ENCODE measurements at places on chromosomes 2 and 18. TPM values are rescaled to one million over a fixed set of nuclear protein-coding genes. Genes with fewer than 3 reads are reported as not detected.

TRABD2A gene
- total RNA-seq = 8.9 TPM

TUBA4B gene
- total RNA-seq = not detected

DNAJB2 gene
- total RNA-seq = 125 TPM

REG3A gene
- not detected for total RNA-seq

DTNA gene
- total RNA-seq = 39.8 TPM

SPAG16 gene
- 19.1 TPM for total RNA-seq

ITGA6 gene
- total RNA-seq = 2.8 TPM

EMILIN1 gene
- 319 TPM for total RNA-seq

FAM110C gene
- under 0.01 TPM for total RNA-seq

CCBE1 gene
- total RNA-seq = 31.9 TPM

XIRP2 gene
- under 0.01 TPM for total RNA-seq

MFSD2B gene
- total RNA-seq = 0.08 TPM

BABAM2 gene
- total RNA-seq = 14.2 TPM

SLC14A1 gene
- total RNA-seq = 225 TPM

ABCG5 gene
- not detected for total RNA-seq

CERS6 gene
- 9.0 TPM for total RNA-seq

DLGAP1 gene
- total RNA-seq = 2.9 TPM

FRZB gene
- total RNA-seq = not detected

SERPINB11 gene
- total RNA-seq = 0.12 TPM

PLCL1 gene
- 2.5 TPM for total RNA-seq

CTDP1 gene
- 21.9 TPM for total RNA-seq

AQP12B gene
- total RNA-seq = not detected

STPG4 gene
- total RNA-seq = 0.23 TPM

SGPP2 gene
- total RNA-seq = not detected

CABYR gene
- total RNA-seq = 2.0 TPM

DPP10 gene
- not detected for total RNA-seq

OR6B2 gene
- not detected for total RNA-seq

GPAT2 gene
- total RNA-seq = 12.7 TPM

RND3 gene
- 287 TPM for total RNA-seq

LIMS3 gene
- total RNA-seq = 1.8 TPM

ANTXR1 gene
- 90.3 TPM for total RNA-seq

HRH4 gene
- total RNA-seq = 0.08 TPM

MSTN gene
- not detected for total RNA-seq

TXNDC2 gene
- not detected for total RNA-seq

KIF5C gene
- 0.08 TPM for total RNA-seq

SH3RF3 gene
- total RNA-seq = 2.0 TPM

PCARE gene
- total RNA-seq = not detected

ARHGAP15 gene
- total RNA-seq = not detected

HPCAL1 gene
- total RNA-seq = 22.5 TPM

OBSL1 gene
- total RNA-seq = 84.6 TPM

CYP1B1 gene
- 5.1 TPM for total RNA-seq

DYNAP gene
- total RNA-seq = not detected

SLC30A3 gene
- 0.38 TPM for total RNA-seq

CD8B gene
- not detected for total RNA-seq

NEU2 gene
- not detected for total RNA-seq

PAX8 gene
- total RNA-seq = not detected

CD207 gene
- not detected for total RNA-seq

TRIP12 gene
- total RNA-seq = 212 TPM

SIX3 gene
- total RNA-seq = not detected

PKP4 gene
- total RNA-seq = 25.8 TPM

ZNF514 gene
- total RNA-seq = 7.9 TPM

CDH2 gene
- 337 TPM for total RNA-seq

RAB6D gene
- not detected for total RNA-seq

C2orf80 gene
- not detected for total RNA-seq

GPR45 gene
- not detected for total RNA-seq

All from smooth muscle cell of the coronary artery (primary cell).